Nucleus accumbens (tissue), 56 donors: ENCODE measurements at places on chromosomes 12 and 14.

GRCh38 chr12:56769868-56770267 is 6.7 kb downstream of the HSD17B6 start:
- DNase-seq = no peak

GRCh38 chr14:103257211-103257962 is 76.7 kb upstream of the EIF5 start:
- DNase-seq = no peak

- no peak for DNase-seq
These were observed 23.4 kb upstream of the PRIMA1 start for GRCh38 chr14:93811676-93812075.

DNA sequence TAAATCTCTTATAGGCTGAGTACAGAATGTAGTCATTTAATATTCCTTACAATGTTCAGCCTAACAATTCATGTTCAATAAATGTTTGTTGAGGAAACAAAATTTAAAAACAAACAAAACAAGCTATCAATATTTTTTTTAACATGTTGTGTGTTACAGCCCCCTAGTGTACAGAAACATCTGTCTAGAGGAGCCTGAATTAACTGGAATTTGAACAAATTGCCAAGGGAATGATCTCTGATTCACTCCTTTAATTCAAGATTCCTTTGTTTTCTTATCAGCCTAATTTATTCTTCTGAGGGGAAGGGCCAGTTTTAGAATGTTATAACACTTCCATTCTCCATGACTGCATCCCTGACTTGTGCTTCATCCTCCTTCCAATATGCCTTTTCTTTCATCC is 127.2 kb downstream of the CMAS start:
- DNase-seq = no peak

DNA sequence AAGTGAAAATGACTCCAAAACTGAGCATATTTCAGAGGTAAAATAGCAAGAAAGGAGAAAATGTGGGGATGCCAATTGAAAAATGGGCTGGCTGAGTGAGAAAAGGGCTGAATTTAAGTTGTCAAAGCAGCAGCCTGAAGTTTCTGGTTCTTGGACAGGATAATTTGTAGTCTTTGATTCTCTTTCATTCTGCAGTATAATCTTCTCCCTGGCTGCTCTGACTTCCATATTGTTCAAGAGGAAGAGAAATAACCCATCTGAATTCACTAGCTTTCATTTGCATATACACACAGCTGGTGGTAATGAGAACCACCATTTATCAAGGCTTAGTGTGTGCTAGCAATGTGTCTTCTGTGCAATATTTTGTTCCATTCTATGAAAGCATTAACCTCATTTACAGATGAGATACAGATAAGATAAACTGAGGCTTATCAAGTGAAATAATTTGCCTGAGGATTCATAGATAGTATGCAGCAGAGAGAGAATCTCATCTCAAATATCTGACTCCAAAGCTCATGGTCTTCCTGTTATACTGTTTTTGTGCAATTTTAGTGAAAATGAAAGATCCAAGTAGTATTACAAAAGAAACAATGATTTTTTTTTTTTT is 184.2 kb downstream of the TMTC2 start:
- DNase-seq = no peak

DNA sequence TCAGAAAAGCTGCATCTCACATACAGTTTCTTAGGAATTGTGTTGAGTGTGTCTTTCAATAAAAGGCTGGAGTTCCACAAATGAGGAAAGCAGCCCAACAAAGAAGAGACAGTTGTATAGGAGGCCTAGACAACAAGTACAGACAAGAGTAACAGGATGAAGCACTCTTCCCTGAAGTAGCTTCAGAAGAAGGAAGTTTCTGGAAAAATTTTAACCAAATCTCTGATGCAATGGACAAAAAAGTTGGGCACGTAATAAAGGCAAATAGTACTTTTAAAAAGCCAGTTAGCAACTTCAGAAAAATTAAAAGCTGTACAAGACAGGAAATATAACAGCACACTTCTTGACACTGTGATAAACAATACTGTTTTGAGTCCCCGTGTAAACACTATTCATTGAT is 134.1 kb upstream of the PLEKHG7 start:
- DNase-seq = no peak

DNA sequence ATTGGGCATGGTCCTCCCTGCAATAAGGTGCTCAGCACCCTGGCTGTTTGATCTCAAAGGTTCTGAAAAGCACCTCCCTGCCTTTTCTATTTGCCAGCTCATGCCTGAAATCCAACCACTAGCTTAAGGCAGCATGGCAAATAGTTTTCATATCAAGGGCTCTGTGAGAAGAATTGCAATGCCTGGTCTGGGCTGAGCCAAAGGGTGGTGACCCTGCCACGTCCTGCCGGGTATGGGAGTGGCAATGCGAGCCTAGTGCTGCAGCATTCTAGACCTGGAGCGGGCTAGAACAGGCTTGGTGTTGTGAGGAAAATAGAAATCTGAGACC is 2.3 kb upstream of the SCNN1A start:
- no peak for DNase-seq

GRCh38 chr12:46354802-46355199 is 17.8 kb downstream of the SLC38A2 start:
- no peak for DNase-seq

DNA sequence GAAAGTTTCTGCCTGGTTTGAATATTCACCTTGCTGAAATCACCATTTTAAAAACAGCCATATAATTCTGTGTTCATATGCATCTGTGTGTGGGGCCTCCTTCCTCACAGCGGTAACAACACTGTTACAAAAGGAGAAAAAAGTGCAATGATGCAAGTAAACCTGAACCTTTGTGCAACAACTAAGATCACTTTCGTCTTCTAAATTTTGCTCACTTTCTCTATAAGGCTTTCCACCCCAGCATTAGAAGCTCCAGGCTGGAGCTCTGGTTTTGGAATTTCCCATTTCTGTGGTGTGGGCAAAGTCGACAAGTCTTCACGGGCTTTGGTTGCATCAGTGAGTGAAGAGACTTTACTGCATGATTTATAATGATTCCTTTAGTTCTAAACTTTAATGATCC is 18.4 kb downstream of the FGD6 start:
- no peak for DNase-seq

- no peak for DNase-seq
These were observed 43.6 kb downstream of the HCAR2 start for GRCh38 chr12:122659579-122659978.

- no peak for DNase-seq
These were observed 122.5 kb upstream of the MAP1LC3B2 start for GRCh38 chr12:116436561-116437249.

- DNase-seq = no peak
These were observed 65.0 kb downstream of the CHGA start for GRCh38 chr14:92987713-92988510.

DNA sequence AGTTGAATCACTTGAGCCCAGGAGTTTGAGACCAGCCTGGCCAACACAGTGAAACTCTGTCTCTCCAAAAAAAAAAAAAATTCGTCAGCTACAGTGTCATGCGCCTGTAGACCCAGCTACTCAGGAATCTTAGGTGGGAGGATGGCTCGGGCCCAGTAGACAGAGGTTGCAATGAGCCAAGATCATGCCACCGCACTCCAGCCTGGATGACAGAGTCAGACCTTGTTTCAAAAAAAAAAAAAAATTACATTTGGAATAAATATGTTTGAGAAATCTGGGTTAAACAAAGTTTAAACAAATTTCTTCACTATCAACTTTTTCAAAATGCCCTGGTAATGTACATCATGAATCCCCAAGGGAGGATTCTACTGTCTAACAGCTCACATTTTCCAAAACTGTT is 187.0 kb upstream of the RASSF8 start:
- no peak for DNase-seq

- no peak for DNase-seq
These were observed 74.0 kb upstream of the PELI2 start for GRCh38 chr14:56044196-56044595.
